ENCODE measurements at places on chromosomes 2 and 18. TPM values are rescaled to one million over a fixed set of nuclear protein-coding genes. Genes with fewer than 3 reads are reported as not detected.

PFN4 gene
- polyA plus RNA-seq, result 2.1 TPM

RESP18 gene
- polyA plus RNA-seq, result not detected

TGFA gene
- 1.3 TPM for polyA plus RNA-seq

KLF7 gene
- 11.7 TPM for polyA plus RNA-seq

SLC9A4 gene
- polyA plus RNA-seq, result not detected

DSG1 gene
- polyA plus RNA-seq, result 0.19 TPM

CHRNG gene
- polyA plus RNA-seq, result not detected

TRAF3IP1 gene
- 6.3 TPM for polyA plus RNA-seq

VWA3B gene
- polyA plus RNA-seq, result 0.12 TPM

CD28 gene
- 0.21 TPM for polyA plus RNA-seq

EML6 gene
- polyA plus RNA-seq, result 0.34 TPM

UGT1A5 gene
- not detected for polyA plus RNA-seq

MREG gene
- 0.23 TPM for polyA plus RNA-seq

LTBP1 gene
- 23.5 TPM for polyA plus RNA-seq

SIX2 gene
- 0.99 TPM for polyA plus RNA-seq

MSH6 gene
- polyA plus RNA-seq, result 20.4 TPM

- no peak for DNase-seq
Observed at GRCh38 chr2:108212671-108213070, 27.1 kb upstream of the SULT1C3 start.

DNA sequence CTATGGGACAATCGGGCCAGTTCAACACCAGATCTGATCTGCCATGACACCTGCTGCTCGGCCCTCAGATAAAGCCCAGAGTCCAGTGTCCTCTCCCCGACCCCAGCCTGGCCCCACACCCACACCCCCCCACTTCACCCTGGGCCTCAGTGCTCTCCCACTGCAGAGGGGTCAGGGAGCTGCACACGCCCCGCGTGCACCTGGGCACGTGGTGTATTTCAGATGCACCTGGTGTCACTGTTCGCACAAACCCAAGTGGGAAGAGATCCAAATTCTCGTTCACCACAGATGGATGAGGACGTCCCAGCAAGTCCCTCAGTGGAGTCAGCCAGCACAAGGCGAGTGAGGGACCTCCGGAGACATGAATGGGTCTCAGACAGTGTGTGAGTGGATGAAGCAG is 161.3 kb downstream of the RTP5 start:
- no peak for DNase-seq

- DNase-seq, result no peak
Observed at GRCh38 chr2:54061272-54061671, 54.1 kb upstream of the ACYP2 start.

- DNase-seq, result no peak
Observed at GRCh38 chr18:1371724-1372123, 467.1 kb downstream of the ADCYAP1 start.

- no peak for DNase-seq
Observed at GRCh38 chr2:145203891-145204290, 684.0 kb upstream of the ZEB2 start.

DNA sequence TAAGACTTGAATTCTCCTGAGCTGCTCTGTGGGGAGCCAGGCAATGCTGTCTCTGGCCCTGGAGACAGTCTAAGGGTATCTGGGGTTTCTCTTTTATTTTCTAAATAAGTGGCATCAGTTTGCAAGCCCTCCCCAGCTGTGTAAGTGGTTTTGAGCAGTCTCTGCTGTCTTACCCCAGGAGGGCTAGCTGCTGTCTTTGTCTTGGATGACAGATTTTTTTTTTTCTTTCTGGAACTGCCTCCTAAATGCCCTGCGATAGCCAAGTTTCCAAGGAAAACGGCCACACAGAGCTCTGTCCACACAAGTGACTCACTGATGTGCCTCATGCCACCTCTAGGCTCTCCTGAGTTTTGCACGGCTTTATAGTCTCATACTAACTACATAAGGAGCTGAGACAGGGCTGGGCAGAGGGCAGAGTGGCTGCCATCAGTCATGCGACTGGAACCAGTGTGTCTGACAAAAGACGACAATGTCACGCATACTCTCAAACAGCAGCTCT is 37.2 kb upstream of the THOC1 start:
- DNase-seq, result no peak

- no peak for DNase-seq
Observed at GRCh38 chr2:207371877-207372276, 157.9 kb upstream of the CREB1 start.

- DNase-seq, result no peak
Observed at GRCh38 chr2:32572737-32573136, 55.1 kb upstream of the TTC27 start.

DNA sequence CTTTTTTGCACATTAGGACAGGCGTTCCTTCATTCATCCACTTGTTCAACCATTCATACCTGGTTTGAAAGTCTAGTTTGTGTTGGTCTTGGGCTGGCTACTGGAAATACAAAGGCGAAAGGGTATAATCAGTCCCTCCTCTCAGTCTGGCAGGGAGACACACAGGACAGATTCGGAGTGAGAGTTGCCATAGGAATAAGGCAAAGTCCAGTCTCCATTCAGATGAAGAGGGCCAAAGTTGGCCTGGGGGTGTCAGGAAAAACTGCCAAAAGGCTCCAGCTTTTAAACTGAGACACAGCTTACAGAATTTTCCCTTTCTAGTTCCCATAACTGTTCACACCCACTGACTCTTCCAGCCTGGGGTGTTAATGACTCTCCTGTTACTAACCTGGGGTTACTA is 96.3 kb upstream of the AQP4 start:
- no peak for DNase-seq

DNA sequence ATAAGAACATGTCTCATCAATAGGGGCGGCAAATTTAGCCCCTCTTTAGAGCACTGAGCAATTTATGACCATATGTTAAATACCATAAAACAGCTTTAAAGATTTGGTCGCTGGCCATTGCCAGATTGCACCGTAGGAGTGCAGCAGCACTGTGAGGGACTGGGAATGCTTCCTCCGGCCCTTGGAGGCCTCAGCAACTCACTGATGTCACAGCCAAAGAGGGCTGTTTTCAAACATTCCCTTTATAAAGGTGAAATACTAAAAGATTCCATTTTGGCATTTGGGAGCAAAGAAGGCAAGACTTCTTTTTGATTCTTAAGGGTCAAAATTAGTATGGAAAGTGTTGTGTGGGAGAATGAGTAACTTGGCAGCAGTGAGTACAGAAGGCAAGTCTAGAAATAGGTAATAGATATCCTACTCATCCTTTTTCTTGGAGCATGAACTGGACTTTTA is 63.7 kb downstream of the BABAM2 start:
- no peak for DNase-seq

DNA sequence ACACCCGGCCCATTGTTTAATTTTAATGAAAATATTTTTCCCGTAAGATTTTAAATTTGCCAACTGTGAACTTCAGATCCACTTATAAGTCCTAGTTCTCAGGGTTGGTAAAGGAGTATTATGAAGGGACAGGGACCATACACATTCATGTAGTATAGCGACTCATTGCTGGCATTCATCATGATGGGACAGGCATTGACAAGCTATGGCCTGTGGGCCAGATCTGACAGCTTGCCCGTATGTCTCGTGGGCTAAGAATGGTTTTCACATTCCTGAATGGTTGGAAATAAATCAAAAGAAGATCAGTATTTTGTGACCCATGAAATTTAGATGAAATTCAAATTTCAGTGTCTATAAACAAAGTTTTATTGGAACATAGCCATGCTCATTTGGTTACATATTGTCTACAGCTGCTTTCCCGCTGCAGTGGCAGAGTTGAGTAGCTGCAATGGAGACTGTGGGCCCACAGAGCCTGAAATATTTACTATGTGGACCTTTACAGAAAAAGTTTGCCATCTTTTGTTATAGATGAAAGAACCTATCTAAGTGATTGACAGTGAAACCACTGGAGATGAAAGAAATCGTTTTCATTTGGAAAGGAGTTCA is 4.1 kb downstream of the RAPGEF4 start:
- DNase-seq, result no peak

DNA sequence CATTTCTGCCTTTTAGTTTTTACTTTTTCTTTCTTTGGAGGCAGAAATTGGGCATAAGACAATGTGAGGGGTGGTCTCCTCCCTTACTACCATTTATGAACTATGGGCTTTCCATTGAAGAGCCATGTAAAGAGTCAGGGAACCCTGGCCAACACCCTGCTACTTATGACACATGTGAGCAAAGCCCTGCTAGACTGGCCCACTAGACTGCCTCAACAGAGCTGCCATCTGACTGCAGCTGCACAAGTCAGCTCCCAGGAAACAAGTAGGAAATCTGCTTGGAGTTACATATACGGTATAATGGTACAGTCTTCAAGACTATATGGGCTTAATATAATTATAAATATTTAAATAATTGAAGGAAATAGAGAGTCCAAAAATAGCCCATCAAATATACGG is 816.8 kb downstream of the TRIB2 start:
- DNase-seq, result no peak

- no peak for DNase-seq
Observed at GRCh38 chr2:234425639-234426603, 71.0 kb downstream of the ARL4C start.

DNA sequence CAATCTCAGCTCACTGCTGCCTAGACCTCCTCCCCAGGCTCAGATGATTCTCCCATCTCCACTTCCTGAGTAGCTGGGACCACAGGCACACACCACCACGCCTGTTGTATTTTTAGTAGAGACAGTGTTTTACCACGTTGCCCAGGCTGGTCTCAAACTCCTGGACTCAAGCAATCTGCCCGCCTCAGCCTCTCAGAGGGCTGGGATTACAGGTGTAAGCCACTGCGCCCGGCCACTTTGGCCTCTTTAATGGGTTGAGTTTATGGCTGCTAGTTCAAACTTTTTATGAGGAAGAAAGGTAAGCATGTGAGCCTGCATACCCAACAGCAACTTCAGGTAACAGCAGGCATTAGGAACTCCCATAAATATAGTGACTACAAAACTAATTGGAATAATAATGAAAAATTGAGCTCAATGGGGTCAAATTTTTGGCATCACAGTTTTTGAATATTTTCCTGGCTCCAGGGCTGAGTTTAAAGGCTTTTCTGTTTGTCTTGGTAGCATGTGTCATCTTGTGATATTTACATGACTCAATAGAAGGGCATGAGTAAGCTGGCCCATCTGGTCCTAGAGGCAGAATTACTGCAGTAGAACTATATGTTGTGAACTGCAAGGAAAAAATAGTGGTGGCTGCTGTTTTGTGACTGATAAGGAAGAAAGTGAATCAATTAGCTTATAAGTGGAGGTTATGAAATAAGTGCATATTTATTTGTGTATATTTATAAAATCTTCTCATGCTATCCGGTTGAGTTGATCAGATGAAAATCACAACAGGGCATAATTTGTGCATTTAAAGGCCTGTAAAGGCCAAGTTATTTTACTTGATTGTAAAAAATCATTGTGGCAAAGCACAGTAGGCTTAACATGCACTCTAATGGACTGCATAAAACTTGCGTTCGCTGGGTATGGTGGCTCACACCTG is 24.8 kb downstream of the GALM start:
- DNase-seq, result no peak

DNA sequence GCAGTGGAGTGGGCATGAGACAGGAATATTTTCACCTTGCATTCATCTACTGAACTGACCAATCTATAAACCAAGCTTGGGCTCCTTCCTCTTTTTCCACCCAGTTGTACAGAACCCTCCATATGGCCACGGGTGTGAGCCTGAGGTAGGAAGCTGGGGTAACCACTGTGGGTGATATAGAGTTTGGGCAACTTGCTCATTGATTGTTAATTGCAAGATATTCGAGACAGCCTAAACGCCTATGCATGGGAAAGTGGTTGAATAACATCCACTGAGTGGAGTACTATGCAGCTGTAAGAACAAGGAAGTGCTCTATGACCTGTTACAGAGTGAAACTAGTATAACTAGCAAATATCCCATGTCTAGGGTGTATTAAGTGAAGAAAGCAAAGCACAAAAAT is 7.3 kb upstream of the VAPA start:
- DNase-seq, result no peak

GRCh38 chr2:171491292-171491691 is 31.0 kb upstream of the CYBRD1 start:
- no peak for DNase-seq

GRCh38 chr2:241855888-241856422 is 2.7 kb downstream of the PDCD1 start:
- DNase-seq, result no peak

DNA sequence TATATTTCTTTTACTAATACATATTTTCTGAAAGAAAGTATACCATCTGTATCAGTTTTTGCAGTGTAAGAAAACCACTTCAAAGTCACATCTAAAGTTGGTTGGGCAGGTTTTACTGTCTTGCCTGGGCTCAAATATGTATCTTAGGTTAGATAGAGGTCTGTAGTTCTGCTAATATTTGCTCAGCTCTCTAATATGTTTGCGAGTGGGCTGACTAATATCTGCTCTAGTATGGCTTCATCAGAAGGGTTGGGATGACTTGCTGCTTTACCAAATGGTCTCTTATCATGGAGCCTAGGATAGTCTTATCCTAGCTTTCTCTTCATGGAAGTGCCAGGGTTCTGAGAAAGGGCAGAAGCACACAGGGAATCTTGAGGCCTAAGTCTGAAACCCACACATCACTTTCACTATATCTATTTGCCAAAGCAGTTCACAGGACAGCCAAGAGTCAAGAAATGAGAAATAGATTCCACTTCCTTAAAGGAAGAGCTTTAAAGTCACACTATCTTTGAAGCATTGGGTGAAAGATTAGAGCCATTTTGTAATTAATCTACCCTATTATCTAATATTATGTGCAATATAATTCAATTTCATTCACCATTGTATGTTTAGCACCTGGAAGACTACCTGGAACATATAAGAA is 610.0 kb downstream of the KCNJ3 start:
- DNase-seq, result no peak

GRCh38 chr2:227228061-227228667 is 63.7 kb downstream of the COL4A3 start:
- peak; percentile 86 for DNase-seq

- DNase-seq, result peak; percentile 33
Observed at GRCh38 chr2:14428056-14428455, 204.5 kb upstream of the LRATD1 start.

GRCh38 chr2:7792031-7792651 is 874.9 kb downstream of the RNF144A start:
- no peak for DNase-seq

DNA sequence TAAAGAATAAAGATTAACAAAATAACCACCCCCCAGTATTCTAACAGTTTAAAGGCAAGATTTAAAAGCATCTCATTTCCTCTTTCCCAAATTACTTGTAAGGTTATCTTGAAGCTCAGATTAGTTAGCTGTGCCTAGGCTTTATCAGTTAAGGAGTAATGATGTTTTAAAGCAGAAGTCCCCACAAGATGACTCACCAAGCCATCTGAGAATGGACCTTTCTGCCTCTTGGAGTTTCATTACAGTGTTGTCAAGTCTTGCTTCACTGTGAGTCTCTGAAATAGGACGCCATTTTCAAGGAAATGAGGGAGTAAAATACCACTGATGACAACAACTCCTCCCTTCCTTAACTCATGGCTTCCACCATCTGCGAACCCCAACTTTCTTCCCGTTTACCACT is 35.9 kb downstream of the ZNF385B start:
- DNase-seq, result no peak

All from heart left ventricle (tissue), 16 donors.